ENCODE measurements at places on chromosomes 2 and 18. TPM values are rescaled to one million over a fixed set of nuclear protein-coding genes. Genes with fewer than 3 reads are reported as not detected.

DNA sequence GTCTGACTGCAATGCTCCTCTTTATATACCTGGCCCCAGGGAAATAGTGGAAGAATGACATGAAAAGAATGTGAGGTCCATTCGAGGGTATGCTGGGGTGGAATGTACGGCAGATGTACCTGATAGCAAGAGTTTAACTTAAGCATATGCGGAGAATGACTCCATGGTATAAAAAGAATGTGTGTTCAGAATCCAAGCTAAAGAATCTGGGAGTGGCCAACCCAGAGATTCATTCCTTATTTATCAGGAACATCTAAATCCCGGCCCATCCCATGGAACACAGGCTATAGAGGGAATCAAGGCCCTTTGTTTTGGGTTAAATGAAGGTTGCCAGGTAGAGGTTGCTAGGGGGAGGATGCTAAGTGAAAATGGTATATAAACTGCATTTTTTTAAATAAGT is 150.0 kb downstream of the ZNF385B start:
- H3K36me3 ChIP-seq: no peaks in the 10 kb centered on the region
- H3K4me1 ChIP-seq: no peaks in the 10 kb centered on the region
- DNase-seq: no peak
- H3K27ac ChIP-seq: no peak overlapping the region

DNA sequence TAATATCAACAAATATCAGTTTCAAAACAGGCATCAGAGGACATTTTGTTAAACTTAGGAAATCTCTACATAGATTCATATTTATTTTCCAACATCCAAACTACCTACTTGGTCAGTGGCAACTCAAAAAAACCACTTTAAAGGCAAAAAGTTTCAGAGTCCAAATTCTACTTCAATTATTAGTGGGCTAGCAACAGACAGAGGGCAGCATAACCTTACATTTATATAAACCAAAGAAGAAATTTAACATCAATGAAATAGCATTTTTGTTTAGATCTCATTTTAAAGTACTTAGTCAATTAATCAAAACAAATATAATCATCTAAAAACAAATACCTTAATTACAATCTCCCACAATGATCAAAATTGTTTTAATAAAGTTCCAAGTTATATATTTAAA is 33.3 kb downstream of the RTTN start:
- H3K36me3 ChIP-seq: peaks cover 12% of the 10 kb centered on the region
- H3K4me1 ChIP-seq: no peaks in the 10 kb centered on the region
- no peaks in the 10 kb centered on the region for H3K27me3 ChIP-seq
- DNase-seq: no peak

GRCh38 chr2:73451263-73451972 is 65.8 kb downstream of the ALMS1 start:
- no peak overlapping the region for H3K4me3 ChIP-seq
- no peak for DNase-seq
- no peak overlapping the region for H3K27ac ChIP-seq
- H3K27me3 ChIP-seq: no peaks in the 10 kb centered on the region
- peaks cover 23% of the 10 kb centered on the region for H3K36me3 ChIP-seq

DNA sequence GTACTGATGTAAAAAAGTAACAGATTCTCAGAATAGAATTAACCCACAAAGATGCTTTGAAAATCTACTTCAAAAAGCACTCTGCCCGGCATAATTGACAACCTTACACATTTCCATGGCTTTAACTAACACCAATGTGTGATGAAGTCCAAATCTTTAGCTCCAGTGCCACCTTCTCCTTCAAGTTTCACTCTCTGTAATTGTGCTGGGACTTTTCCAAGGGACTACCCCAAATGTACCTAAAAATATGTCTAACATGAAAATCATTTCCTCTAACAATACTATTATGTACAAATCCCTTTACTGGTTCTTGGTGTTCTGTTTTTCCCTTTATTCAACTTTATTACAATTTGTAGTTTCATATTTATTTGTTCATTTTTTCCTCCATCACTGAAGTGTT is 20.6 kb upstream of the UBE2E3 start:
- no peak overlapping the region for H3K4me3 ChIP-seq
- H3K27ac ChIP-seq: no peak overlapping the region
- H3K27me3 ChIP-seq: peaks cover 17% of the 10 kb centered on the region
- H3K36me3 ChIP-seq: no peaks in the 10 kb centered on the region
- no peak for DNase-seq
- no peaks in the 10 kb centered on the region for H3K4me1 ChIP-seq

- peaks cover 36% of the 10 kb centered on the region for H3K27me3 ChIP-seq
- peak; percentile 62 for DNase-seq
- no peak overlapping the region for H3K4me3 ChIP-seq
- H3K36me3 ChIP-seq: no peaks in the 10 kb centered on the region
- H3K27ac ChIP-seq: no peak overlapping the region
Measured at GRCh38 chr2:94870440-94871225, 597 bp upstream of the TEKT4 start.

Gene PRSS56
- not detected for total RNA-seq

Gene ACVR1C
- 2.0 TPM for total RNA-seq

Gene SPATA3
- total RNA-seq: not detected

Gene QPCT
- total RNA-seq: 0.50 TPM

Measured in activated naive CD8-positive, alpha-beta T cell treated with anti-CD3 and anti-CD28 coated beads, Interleukin-2, amount 10 ng/mL, durations not matched to agents 7 days and 5 days (primary cell).